Uterine smooth muscle cell (primary cell): ENCODE measurements at places on chromosomes 5 and 9. TPM values are rescaled to one million over a fixed set of nuclear protein-coding genes. Genes with fewer than 3 reads are reported as not detected.

PCDHGA12 gene
- total RNA-seq: 15.5 and 21.5 TPM in 2 replicates

FCN2 gene
- not detected in 2 replicates for total RNA-seq

ST6GALNAC4 gene
- total RNA-seq: 19.5 and 21.9 TPM in 2 replicates

SLC25A2 gene
- total RNA-seq: 0.50 and 0.66 TPM in 2 replicates

PDLIM4 gene
- total RNA-seq: 54.0 and 107 TPM in 2 replicates

PKD2L2 gene
- total RNA-seq: under 0.01 TPM in 1 of 2 replicates, not detected in the other

PCDHB11 gene
- total RNA-seq: under 0.01 TPM in 1 of 2 replicates, not detected in the other

PCDHGA5 gene
- 0.55 and 0.87 TPM in 2 replicates for total RNA-seq

RANBP3L gene
- 0.11 and 0.12 TPM in 2 replicates for total RNA-seq

SLC27A6 gene
- 1.2 and 2.2 TPM in 2 replicates for total RNA-seq
